ENCODE measurements at places on chromosomes 16 and 17.
A peak's percentile ranks its signal among the peaks of the same experiment; 100 is the strongest.

- no peak for DNase-seq
Measured at GRCh38 chr16:83959656-83960434, 6.8 kb downstream of the OSGIN1 start.

GRCh38 chr17:74803388-74803930, 27.3 kb upstream of the NAT9 start:
- DNase-seq = no peak

DNA sequence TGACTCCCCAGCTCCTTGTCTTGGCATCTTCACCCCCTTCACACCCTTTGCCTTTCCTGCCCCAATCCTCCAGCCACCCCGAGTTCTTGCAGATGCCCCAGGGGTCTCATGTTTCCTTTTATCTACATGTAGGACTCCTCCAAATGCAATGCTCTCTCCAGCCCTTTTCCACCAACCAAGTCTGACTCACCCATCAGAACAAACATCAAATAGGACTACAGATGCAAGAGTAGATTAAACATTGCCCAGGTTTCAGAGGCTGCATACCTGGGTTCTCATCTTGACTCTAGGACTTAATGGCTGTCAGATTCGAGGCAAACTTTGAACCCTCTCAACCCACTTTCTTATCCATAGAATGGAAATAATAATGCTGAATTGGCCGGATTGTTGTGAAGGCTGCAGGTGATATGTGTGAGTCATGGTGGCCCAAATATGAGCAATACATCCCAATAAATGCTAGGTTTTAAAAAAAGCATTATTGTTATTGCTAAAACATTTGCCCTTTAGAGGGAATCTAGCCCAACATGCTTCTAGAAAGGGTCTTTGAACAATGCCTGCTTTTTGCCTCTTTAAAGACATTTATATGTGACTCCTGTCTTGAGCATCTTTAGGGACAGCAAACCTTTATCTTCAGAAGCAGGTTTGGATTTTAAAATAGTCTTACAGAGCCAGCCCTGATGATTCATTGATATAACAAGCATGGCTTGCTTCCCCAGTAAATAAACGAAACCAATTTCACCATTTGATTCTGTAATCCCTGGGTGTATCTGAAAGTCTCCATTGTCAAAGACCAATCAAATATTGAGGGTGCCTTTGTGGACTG, 310.1 kb downstream of the FOXL1 start:
- DNase-seq = no peak

DNA sequence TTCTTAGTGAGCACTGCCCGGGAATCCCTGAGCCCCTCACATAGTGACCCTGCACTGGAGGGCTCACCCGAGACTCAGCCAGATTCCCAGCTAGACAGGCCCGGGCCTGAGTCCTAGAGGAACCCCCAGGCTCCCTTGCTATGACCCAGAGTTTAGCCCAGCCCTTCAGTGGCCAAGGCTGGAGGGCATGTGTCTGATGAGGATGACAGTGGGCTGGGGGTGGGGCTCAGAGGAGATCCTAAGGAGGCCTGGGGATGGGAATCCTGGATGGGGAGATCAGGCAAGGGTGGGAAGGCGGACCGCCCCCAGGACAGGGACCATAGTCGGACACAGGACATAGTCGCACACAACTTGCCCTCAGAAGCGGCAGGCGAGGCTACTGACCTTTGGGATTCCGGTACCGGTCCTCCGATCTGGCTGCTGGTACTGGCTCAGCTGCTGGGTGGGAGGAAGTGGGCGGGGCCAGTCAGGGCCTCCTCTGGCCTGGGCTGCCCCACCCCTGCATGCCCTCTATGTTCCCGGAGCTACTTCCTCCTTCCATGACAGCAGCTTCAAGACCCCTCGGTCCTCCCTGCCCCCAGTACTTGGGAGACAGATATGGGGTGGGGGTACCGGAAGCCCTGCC, 1.1 kb downstream of the CD79B start:
- peak; percentile 72 for DNase-seq

- peak; percentile 7 for DNase-seq
Measured at GRCh38 chr17:14061666-14062560, 7.4 kb upstream of the COX10 start.

GRCh38 chr17:58911741-58912343, 156.2 kb downstream of the PPM1E start:
- peak; percentile 41 for DNase-seq
